Kasumi-1 (cell line): ENCODE measurements at places on chromosomes 2 and 18.
A peak's percentile ranks its signal among the peaks of the same experiment; 100 is the strongest.

DNA sequence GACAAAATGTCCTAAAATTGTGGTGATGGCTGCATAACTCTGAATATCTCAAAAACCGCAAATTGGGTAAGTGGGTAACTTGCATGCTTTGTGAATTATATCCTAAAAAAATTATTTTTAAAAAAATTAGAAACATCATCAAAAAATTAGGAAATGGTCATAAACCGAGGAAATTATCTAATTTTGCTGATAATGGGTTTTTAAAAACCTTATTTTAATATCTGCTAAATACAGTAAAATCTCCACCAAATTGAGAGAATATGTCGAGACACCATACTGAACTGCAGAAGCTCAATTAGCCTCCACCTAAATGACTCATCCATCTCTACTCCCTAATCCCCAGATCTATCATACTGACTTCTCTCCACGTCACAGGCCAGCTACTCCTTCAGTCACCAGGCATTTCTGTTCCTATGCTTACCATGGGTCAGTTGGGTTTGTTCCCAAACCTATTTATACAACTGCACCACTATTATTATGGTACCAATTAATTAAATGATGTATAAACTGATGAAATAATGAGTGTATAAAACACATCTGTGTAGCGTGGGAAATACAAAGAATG lies 36.1 kb downstream of the SPIRE1 start:
- no peak for DNase-seq

DNA sequence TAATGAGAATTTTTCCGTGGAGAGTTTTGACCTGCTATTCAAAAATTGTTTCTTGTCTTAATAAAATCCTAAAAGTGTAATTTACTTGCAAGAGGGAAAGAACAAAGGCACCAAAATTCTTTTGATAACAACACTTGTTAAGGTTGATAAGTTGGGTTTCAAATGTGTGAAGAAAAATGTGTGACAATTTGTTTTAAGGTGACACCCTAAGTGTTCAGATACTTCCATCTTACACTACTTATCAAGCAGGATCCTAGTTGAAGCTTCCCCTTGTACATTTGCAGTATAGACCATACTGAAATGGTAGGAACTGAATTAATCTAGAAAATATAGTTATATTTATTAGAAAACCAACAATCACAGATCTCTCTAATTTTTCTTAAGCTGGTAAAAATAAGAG lies 204.6 kb downstream of the ARHGAP15 start:
- no peak for DNase-seq

GRCh38 chr18:6857300-6857699 lies 127.8 kb downstream of the ARHGAP28 start:
- DNase-seq = no peak

GRCh38 chr2:961786-962185 lies 11.1 kb downstream of the SNTG2 start:
- DNase-seq = no peak

- DNase-seq = no peak
Observed at GRCh38 chr2:182228741-182229140, 198.1 kb downstream of the PDE1A start.

DNA sequence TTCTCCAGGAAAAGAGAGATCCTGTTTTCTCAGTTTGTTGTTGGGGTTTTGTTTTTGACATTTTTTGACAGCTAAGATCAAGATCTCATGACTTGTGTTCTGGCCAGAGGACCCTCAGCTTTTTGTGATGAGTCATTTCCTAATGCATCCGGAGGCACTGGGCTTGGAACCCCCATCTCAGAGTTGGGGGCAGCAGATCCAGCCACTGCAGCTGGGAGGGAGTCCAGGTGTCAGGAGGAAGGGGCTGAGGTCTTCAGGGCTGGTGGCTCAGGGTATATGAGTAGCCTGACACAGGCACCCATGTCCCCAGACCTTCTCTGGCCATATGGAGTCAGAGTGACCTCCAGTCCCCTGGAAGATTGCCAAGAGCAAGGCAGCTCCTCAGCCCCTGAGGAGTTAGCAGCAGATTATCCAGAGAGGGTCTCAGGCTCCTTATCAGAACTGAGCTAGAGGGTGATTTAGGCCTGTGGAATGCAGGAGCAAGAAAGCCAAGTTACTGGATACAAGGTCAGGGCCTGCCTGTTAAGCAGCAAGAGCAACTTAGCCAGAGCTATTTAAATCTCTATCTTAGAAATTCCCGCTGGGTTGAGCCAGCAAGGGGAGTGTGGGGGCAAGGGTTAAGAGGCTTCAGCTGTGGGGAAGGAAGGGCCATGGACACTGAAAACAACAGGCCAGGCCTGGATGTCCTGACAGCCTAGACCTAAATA lies 62.4 kb downstream of the TANC1 start:
- no peak for DNase-seq

GRCh38 chr2:40317046-40317445 lies 134.8 kb downstream of the SLC8A1 start:
- DNase-seq = no peak

DNA sequence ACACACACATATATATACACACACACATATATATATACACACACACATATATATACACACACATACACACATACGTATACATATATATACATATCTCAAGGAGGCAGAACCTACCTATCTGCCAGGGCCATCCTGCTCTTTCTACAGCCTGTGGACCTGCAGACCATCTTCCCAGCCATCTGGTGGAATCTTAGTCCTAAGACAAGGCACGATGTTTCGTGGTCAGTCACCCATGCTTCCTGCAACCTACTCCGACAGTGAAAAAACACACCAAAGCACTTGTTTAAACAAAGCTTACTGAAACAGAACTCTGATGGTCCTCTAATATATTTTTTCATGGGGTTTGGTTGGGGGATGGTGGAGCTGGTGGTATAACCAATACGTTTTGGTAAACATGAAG lies 164.2 kb upstream of the ZNF521 start:
- no peak for DNase-seq

DNA sequence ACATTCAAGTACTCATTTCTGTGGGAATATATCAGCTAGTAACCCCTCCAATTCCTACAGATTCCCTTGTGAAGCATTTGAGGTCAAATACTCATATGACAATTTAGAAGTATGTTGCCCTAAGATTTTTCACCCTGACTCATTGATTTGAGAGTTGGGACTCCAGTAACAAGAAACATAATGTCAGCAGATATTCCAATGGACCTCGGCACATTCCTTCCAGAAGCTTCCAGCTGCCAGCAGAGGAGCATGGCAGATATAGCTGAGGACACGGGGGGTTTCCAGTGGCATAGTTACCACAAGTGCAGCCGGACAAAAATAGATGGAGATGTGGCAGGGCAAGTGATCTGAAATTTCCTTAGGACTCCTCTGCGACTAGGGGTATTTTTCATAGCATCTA lies 101.9 kb upstream of the ARHGAP28 start:
- no peak for DNase-seq

- no peak for DNase-seq
Observed at GRCh38 chr2:31426096-31426495, 11.6 kb upstream of the XDH start.

GRCh38 chr2:120451334-120451733 lies 105.4 kb downstream of the INHBB start:
- DNase-seq = no peak

DNA sequence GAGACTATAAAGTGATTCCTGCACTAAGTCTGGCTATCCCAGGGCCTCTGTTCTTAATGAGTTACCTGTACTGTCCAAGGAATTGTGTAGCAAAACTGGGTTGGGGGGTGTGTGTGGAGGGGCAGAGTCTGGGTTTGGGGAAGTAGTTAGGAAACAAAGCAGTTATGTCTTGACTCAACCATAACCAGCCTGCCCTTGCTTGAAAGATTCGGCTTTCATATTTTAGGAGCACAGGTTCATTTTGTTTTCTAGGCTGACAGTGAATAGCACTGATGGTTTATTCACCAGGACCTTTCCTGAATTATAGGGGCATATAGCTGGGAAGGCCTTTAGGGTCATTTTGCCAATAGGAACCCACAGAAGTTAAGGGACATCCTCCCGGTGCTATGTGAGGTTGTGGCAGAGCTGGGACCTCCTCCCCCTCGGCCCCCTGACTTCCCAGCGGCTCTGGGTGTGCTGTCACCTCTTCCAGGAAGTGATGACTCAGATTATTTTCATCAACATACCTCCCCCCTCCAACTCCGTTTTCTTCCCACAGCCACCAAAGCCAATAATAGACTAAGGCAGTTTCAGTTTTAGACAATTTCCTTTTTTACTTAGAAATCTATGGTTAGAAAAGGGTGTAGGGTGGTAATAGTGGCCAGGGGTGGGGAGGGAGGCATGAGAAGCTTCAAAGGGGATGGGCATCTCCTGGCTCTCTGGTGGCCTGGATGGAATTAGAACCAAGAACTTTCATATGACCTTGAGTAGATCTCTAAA lies 44.8 kb downstream of the SETBP1 start:
- DNase-seq = peak; percentile 82

- DNase-seq = no peak
Observed at GRCh38 chr18:9550429-9550828, 63.9 kb downstream of the PPP4R1 start.
